Bone marrow (tissue), 2 donors: ENCODE measurements at places on chromosomes 3 and 15.

GRCh38 chr15:49066372-49066771 lies 20.1 kb upstream of the SECISBP2L start:
- no peak for DNase-seq

DNA sequence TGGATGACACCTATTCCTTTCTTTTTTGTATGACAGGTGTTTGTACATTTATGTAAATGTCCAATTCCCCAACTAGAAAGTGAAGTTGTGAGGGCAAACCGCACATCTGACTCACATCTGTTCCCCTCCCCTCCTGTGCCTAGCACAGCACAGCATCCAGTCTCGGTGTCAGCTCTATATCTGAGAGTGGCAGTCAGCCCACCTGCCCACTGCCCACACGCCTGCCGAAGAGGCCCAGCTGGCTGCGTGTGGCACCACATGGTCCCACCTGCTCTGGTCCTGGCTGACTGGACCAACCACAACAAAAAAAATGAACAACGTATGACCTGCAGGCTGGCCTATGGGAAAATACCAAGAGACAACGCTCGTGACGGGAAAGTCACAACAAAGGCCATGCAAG lies 62.8 kb downstream of the XXYLT1 start:
- no peak for DNase-seq

- no peak for DNase-seq
These were observed 61.5 kb downstream of the CHRD start for GRCh38 chr3:184441202-184441900.

DNA sequence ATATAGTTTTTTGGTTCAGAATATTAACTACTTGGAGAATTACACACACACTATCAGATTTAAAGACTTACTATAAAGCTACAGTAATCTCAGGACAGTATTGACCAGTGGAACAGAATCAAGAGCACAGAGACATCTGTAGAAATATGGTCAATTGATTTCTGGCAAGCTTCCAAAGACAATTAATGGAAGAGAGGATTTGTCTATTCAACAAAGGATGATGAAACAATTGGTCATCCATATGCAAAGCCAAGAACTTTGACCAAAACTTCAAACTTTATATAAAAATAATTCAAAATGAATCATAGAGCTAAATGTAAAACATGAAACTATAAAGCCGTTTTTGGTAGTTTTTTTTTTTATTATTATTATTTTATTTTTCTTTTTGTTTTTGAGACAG lies 29.8 kb upstream of the MB21D2 start:
- no peak for DNase-seq

DNA sequence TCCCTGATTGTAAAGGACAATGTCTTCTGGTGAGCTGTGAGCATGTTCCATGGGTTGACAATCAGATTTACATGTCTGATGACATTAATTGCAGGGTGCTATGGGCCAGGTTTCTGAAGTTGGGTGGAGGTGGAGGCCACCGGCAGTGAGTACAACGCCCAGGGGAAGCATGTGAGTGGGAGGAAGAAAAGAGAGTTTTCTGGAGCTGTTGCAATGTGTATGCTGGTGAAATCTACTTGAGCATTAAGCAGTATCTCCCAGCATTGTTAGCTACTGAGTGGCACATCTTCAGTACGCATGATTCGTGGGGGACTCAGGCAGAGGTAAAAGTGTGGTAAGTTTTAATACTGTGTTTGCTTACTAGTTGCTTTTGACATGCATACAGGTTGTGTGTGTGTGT lies 26.6 kb downstream of the TMEM45A start:
- no peak for DNase-seq

- DNase-seq = no peak
These were observed 45.0 kb downstream of the CLEC3B start for GRCh38 chr3:45071075-45071474.

DNA sequence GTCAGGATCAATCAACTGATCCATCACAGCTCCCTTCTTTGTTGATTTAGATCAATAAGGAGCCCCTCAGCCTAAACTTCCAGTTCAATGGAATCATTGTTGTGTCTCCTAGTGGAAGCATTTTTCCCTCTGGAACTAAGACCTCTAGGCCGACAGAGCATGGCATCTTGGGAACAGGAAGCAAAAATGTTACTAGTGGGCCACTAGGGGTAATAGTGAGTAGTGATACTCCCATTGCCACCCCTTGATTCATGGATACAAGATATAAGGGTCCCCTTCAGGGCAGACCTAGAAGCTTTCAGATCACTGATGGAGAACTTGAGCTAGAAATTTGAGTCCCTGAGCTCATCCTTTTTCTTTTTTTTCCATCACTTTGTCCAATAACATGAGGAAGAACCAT lies 40.4 kb upstream of the AZI2 start:
- DNase-seq = no peak

DNA sequence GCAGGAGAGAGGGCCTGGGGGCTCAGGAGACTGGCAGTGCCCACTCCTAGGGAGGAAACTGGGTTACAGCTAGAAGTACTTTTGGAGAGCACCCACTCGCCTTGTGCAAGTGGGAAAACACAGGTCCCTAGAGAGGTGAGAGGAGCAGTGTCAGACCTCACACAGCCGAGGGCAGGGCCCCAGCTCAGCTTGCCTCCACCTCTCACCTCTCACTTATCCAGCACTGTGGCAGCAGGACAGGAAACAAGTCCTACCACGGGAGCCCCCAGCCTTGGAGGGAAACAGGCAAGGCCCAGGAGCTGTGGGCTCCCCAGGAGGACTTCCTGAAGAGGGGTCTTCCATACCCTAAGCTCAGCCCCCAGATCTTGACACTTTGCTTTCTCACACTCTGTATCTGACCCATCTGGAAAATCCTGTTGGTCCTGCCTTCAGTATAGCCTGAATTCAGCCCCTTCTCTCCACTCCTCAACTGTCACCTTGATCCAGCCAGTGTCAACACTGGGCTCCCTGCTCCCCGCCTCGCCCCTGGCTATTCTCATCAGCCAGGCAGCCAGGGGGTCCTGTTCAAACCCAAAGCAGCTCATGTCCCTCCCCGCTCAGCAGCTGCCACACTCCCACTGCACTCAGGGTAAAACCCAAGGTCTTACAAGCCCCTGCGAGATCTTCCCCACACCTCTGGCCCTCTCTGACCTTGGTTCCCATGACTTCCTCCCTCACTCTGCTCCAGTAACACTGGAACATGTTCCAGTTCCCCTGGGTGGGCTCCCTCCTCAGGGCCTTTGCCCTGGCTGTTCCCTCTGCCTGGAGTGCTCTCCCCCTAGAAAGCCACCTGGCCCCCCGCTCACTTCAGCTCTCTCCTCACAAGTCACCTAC lies 870 bp upstream of the TMEM40 start:
- no peak for DNase-seq

DNA sequence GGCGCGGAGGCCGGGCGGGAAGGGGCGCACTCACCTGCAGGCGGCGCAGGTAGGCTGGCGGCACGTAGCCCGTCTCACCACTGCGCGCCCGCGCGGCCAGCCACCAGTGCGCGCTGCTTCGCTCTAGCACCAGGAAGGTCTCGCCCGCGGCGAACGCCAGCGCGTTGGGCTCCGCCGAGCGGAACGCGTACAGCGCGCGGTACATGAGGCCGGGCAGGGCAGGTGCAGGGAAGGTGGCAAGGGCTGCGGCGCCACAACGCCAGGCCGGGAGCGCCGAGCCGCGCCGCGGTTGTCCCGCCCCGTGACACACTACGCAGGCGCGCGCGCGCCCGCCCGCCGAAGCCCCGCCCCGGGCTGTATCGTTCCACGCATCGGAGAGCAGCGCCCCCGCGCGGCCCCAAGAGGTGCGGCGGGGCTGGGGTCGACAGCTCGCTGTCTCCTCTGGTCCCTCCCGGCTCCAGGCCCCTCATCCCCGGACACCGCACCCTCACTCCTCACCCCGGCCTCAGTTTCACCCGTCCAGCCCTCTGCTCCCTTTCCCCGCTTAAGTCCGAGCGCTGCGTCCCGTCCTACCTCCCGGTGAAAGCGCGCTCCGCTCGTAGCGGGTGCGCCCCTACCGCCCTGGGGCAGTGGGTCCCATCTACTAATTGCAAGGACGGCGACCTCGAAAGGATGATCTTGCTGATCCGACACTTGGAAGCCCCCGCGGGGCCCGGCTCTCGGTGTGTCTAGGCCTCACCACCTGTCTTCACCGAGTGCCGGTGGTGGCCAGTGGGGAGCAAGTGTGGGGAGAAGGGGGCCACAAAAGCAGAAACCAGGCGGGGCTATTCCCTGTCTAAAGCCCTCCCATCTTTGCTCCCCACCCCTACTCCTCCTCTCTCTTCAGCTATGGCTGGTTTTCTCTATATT lies at the start of gene NCKIPSD:
TSS of gene NCKIPSD (minus strand) at position 313 of the 909 bp plus-strand sequence. CDS start at position 205, 108 bp downstream.
- peak; percentile 71 for DNase-seq

GRCh38 chr3:79521221-79521848 lies 246.5 kb downstream of the ROBO1 start:
- DNase-seq = no peak

DNA sequence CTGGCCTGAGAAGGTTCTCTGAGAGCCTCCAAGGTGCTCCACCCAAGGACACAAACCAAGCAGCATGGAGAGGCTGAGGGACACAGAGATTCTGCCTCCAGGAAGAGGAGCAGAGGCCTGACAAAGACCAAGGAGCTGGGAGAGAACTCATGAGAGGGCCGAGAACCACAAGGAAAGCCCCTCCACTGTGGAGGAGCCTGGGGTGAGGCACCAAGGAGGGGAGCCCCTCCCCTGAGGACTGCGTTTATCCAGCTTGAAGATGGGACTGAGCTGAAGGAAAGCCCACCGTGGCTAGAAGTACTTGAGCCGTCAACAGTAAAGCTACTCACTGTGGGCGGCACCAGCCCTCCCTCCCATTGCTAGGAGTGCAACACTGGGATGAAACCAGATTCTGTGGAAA lies 63.1 kb upstream of the MEF2A start:
- no peak for DNase-seq

- DNase-seq = no peak
These were observed 755 bp downstream of the CD200R1 start for GRCh38 chr3:112974178-112974517.

- peak; percentile 51 for DNase-seq
These were observed 36.8 kb downstream of the ATP1B3 start for GRCh38 chr3:141913150-141913811.

DNA sequence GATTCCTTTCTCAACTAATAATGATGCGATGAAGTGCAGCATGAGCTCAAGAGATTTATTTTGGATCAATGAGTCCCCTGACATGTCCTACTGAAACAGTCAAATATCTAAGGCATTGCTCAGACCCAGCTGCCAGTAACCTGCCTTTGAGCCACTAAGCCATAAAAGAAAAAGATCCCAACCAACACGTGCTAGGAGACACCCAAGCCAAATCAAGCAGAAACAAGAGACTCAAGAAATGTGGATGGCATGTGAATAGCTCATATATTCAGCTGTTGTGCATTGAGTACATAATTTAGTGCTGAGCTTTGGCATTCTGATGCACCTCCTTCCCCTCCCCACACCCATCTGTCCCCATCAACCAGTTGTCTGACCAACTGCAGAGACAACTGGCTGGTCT lies 29.2 kb downstream of the GJD2 start:
- DNase-seq = no peak

GRCh38 chr3:147412917-147413685 lies 3.9 kb downstream of the ZIC1 start:
- no peak for DNase-seq

GRCh38 chr3:90011131-90011530 lies 903.7 kb downstream of the EPHA3 start:
- DNase-seq = no peak

DNA sequence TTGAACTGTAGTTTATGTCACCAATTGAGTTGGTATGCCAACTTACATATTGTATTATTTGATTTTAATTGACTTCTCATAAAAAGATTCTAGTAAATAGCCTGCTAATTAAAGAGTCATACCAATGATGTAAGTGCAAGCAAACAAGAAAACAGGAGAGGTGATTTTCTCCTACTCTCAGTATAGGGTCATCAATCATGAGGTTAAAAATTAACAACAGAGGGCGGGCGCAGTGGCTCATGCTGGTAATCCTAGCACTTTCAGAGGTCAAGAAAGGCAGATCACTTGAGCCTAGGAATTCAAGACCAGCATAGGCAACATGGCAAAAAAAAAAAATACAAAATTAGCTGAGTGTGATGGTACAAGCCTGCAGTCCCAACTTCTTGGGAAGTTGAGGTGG lies 108.7 kb downstream of the MYO9A start:
- no peak for DNase-seq

GRCh38 chr15:59885832-59886231 lies 118.3 kb upstream of the FOXB1 start:
- no peak for DNase-seq

DNA sequence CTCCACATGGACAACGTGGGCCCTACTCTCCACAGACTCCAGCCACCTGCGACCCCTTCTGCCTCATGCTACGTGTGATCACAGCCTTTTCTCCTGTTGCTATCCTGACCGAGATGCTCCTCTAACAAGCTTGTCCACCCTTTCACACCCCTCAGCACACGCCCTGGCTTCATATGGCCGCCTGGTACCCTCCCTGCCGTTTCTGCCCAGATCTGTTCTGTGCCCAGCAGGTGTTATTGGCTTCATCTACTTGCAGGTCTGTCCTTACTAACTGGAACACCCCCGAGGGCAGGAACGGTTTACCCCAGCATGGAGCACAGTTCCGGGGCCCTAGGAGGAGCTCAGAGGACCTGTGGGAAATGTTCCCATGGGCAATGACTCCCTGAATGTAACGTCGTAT lies 9.9 kb downstream of the CHAC1 start:
- no peak for DNase-seq
